Caki2 (cell line): ENCODE measurements at places on chromosomes 7 and 10. TPM values are rescaled to one million over a fixed set of nuclear protein-coding genes. Genes with fewer than 3 reads are reported as not detected.

GRCh38 chr10:58660575-58661255 is 148.0 kb downstream of the BICC1 start:
- no peak for DNase-seq

DNA sequence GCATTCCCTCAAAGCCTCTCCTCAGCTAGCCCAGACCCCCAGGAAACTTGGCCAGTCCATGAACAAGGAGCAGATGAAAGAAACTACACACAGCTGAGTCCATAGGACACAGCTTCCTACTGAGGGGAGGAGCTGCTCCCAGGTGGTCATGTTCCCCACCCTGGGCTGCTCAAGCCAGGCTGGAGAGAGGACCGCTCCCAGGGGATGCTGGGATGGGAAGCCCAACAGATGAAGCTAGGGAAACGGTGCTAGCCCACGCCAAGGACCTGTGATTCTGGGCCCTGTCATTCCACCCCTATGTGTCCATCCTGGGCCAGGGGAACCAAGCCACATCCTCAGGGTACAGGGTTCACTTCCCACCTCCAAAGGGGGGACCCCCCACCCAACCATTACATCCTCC is 19.0 kb downstream of the KCNH2 start:
- no peak for DNase-seq

DNA sequence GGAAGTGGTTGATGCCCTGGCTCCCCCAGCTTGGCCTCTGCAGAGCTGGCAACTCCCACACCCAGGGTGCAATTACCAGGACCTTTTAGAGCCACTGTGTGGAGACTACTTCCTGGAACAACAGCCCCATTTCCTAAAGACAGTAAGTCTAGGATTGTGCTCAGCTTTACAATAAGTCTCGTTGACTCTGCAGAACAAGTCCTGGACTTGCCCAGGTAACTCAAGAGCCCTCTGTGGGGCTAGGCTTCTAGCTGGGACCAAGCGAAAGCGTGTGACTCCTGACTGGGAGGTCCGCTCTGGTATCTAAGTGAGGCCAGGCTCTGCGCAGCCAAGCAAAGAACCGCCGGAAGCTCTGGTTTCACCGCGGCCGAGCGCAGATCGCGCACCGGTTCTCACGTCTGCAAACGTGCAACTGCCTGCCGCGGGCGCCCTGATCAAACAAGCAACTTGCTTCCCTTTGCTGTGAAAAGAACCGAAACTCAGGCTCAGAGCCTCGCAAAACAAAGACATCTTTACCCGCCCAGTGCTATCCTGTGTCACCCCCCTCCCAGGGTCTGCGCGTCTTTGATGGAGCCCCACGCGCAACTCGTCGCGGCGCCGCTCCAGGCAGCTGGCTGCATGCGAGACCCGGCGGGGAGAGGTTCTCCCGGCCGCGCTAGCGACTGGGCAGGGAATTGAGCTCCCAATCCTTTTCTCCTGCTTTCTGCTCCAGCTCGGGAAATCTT is 4.4 kb upstream of the PDLIM1 start:
- DNase-seq, result no peak

DNA sequence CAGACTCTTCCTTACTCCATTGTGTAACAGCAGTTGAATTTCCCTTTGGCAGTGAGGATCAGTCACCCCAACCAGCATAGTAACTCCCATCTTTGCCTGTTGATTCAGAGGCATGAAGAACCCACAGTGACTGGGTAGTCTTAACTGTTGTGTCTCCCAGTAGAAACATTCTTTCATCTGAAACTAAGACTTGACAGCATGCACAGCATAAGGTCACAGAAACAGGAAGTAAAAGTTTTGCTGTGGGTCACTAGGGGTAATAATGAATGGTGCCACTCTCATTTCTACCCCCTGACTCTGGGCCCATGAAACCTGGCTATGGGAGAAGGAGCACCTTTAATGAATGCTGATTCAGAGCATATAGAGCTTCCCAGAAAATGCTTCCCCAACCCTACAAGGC is 8.3 kb upstream of the FRMPD2 start:
- no peak for DNase-seq

DNA sequence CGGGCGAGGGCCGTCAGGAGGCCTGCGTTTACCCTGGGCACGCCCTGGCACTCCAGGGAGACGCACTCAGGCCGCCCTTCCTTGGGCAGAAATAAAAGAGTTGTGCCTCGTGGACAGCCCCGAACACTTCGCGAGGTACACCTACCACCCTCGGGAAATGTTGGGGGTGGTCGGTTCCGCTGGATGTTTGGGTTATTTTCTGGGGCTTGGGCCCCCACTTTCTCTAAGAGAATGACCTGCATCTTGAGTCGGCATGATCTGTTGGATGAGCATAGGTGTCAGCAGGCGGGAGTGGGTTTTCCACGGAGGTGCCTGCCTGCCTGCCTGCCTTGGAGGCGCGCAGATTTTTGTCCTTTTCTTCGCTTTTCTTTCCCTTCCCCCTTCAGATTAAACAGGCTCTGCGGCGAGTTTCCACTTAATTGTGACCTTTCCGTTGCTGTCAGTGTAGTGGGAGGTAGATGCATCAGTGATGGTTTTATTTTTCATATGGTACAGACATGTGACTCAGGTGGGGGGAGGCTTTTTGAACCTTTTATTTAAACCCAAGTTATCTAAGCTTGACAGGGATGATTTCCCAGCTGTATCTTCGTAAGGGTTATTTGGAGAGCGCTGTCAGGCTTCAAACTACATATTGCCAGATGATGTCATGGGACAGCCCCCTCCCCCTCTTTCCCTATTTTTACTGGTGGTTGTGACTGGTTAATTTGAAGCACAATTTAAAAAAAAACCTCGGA is 661 bp downstream of the HECTD2 start:
- no peak for DNase-seq

OR2A7 gene
- total RNA-seq, result 0.47 TPM in 1 of 2 replicates, not detected in the other

SMKR1 gene
- total RNA-seq, result 0.34 TPM in 1 of 2 replicates, not detected in the other

MRPS24 gene
- 122 and 157 TPM in 2 replicates for total RNA-seq

DNA sequence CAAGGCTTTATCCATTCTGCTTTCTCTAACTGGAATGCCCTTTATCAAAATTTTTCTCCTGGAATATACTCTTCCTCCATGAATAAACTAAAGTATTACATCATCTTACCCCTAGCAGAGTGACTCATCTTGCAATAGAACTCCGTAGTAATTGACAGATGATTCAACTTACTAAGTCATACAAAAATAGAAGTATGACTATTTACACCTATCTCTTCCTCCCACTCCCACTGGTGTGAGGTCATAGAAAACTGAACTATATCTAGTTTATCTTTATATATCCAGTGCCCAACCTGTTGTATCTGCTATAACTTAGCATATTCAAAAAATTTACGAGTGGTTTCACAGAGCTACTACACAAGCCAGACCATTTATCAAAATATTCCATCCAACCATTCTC is 26.1 kb downstream of the ABCB1 start:
- peak; percentile 31 for DNase-seq
